Thoracic aorta (tissue), 2 donors: ENCODE measurements at places on chromosomes 7 and 10.

- peak; percentile 54 for DNase-seq
These were observed 177.3 kb upstream of the PHYHIPL start for GRCh38 chr10:58998924-58999713.

DNA sequence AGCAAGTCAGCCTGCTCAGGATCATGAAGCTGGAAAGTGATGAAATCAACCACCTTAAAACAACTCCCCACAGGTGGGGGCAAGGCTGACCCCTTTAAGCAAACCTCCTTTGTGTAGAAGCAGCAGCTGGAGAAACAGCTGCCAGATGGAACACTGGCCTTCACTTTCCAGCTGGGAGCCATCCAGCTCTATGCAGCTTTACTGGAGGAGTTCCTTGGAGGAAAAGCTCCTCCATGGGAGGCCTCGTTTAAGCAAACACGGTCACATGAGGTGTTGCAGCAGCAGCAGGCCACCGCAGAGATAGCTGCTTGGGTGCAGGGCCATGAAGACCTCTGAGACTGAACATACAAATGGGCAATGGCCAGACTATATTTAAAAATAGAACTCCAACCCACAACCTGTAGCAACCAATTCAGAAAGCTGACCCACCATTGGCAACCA, 13.0 kb upstream of the DLG5 start:
- DNase-seq = no peak

DNA sequence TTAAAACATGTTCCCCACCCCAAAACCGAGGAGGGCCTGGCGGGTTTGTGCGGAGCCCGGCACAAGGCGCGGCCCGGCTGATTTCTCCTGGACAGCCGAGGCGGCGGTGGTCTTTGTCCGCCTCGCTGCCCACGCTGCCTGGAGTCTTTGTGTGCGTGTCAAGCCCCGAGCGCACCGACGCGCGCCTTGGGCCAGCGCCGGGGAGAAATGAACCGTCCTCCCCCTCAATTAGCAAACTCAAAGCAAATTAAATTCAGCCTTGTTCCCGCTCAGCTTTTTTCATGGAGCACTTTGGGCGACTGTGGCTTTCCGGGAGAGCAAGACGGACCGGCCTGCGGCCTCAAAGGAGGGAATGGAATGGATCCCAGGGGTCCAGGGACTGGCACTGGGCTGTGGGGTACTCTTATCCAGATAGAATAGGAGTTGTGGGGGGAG, 4.1 kb downstream of the EMX2 start:
- no peak for DNase-seq

DNA sequence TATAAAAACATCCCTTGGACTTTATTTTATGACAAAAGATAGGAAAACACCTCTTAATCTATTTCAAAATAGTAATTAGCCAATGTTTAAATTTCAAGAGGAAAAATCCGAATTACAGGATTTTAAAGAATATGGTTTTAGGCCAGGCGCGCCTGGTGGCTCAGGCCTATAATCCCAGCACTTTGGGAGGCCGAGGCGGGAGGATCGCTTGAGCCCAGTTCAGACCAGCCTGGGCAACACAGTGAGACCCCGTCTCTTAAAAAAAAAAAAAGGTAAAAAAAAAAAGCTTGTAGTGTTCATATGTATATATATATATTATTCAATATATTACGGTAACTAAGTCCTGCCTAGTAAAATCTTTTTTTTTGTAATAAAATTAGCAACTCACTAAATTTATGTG, 1.4 kb downstream of the BNIP3 start:
- no peak for DNase-seq

DNA sequence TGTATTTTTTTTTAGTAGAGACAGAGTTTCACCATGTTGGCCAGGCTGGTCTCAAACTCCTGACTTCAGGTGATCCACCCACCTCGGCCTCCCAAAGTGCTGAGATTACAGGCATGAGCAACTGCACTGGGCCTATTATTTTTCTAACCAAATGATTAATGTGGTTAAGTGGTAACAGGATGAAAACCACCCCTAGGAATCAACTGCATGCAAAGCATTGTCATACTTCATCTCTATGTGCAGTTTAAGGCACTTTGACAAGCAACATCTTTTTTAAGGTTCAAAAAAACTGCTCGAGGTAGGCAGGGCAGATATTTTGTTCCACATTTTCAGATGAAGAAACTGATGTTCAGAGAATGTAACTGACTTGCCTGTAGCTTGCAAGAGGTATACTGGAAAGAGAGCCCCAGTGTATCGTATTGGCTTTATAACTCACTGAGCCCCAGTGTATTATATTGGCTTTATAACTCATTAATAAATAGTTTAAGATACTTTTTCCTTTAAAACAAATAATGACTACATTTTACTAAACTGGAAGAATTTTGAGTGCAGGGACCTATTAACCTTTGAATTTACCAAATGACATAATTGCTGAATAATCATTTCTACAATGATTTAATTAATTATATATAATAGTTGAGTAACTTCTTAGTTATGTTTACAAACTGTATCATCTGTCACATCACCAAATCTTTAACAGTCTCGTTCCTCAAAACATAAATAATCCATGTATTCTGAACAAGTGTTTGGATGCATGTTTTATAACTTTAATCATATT, 38.1 kb downstream of the RTKN2 start:
- no peak for DNase-seq

DNA sequence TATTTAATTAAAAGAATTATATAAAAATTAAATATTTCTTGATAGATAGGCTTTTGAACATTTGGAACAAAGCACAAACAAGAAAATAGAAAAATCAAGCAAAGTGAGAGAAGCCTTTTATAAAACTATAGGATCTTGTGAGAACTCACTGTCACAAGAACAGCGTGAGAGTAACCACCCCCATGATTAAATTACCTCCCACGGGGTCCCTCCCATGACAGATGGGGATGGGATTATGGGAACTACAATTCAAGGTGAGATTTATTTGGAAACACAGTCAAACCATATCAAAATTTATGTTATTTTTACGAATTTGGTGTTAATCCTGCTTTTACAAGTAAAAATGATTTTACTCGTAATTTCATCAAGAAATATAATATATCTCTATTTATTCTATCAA, 1136.1 kb upstream of the POT1 start:
- no peak for DNase-seq

GRCh38 chr7:102994567-102994966, 80.0 kb downstream of the FBXL13 start:
- no peak for DNase-seq

- DNase-seq = no peak
These were observed 27.0 kb upstream of the FZD8 start for GRCh38 chr10:35668865-35669650.
